Liver (tissue), 10 donors: ENCODE measurements at places on chromosomes 13 and 19. TPM values are rescaled to one million over a fixed set of nuclear protein-coding genes. Genes with fewer than 3 reads are reported as not detected.

Gene OR2Z1
- not detected for polyA plus RNA-seq

Gene UPF3A
- polyA plus RNA-seq = 26.5 TPM

Gene ZSCAN18
- polyA plus RNA-seq = 2.1 TPM

Gene ZFR2
- polyA plus RNA-seq = not detected

Gene UBE2L5
- 0.10 TPM for polyA plus RNA-seq

- no peak overlapping the region for H3K27ac ChIP-seq
- no peak overlapping the region for H3K4me3 ChIP-seq
- no peaks in the 10 kb centered on the region for H3K36me3 ChIP-seq
- no peaks in the 10 kb centered on the region for H3K27me3 ChIP-seq
- no peaks in the 10 kb centered on the region for H3K4me1 ChIP-seq
Observed at GRCh38 chr13:94063848-94064247, 415.6 kb downstream of the DCT start.

GRCh38 chr13:45332036-45332830, 8.8 kb downstream of the TPT1 start:
- H3K27me3 ChIP-seq = no peaks in the 10 kb centered on the region
- H3K4me3 ChIP-seq = no peak overlapping the region
- DNase-seq = no peak
- peaks cover 11% of the 10 kb centered on the region for H3K36me3 ChIP-seq
- peaks cover 43% of the 10 kb centered on the region for H3K4me1 ChIP-seq
- no peak overlapping the region for H3K27ac ChIP-seq

GRCh38 chr13:33089311-33089710, 73.1 kb downstream of the KL start:
- H3K36me3 ChIP-seq = no peaks in the 10 kb centered on the region
- H3K4me1 ChIP-seq = no peaks in the 10 kb centered on the region
- DNase-seq = no peak
- H3K27ac ChIP-seq = no peak overlapping the region
- no peak overlapping the region for H3K4me3 ChIP-seq
- H3K27me3 ChIP-seq = no peaks in the 10 kb centered on the region

- DNase-seq = no peak
- no peaks in the 10 kb centered on the region for H3K4me1 ChIP-seq
Observed at GRCh38 chr19:34690372-34690771, 12.9 kb downstream of the ZNF302 start.

DNA sequence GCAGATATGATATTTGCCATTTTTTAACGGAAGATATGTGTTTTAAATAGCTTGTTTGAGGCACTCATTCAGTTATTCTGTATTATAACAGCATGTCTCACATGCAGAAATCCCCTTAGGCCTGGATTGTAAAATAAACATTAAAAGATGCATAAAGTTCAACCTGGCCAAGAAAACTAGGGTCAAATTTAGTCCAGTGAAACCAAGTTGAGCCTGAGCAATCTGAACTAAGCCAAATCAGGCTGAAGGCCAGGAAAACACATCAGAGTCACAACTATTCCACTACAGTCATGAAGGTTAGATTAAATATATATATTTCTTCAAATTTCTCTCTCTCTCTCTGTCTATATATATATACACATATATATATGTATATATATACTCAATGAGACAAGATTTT, 504.8 kb downstream of the SLITRK1 start:
- no peaks in the 10 kb centered on the region for H3K4me1 ChIP-seq
- H3K4me3 ChIP-seq = no peak overlapping the region
- H3K27ac ChIP-seq = no peak overlapping the region
- no peak for DNase-seq
- no peaks in the 10 kb centered on the region for H3K36me3 ChIP-seq
- H3K27me3 ChIP-seq = no peaks in the 10 kb centered on the region

DNA sequence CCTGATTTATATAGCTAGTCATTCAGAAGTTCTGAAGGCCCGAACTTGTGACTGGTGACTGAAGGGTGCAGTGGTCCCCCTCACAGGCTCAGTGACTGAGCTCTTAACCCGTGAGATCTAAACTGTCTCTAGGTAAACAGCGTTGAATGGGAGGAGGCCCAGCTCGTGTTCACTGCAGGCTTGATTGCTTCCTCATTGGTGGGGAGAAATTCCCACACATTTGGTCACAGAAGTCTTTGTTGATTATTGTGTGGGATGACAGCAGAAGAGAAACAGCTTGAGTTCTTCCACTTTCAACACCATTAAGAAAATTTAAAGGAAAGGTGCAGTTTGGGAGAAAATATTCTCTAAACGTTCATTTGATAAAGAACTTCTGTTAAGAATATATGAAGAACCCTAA, 1178.0 kb downstream of the UQCRFS1 start:
- H3K4me3 ChIP-seq = no peak overlapping the region
- H3K4me1 ChIP-seq = no peaks in the 10 kb centered on the region
- DNase-seq = no peak
- H3K27ac ChIP-seq = no peak overlapping the region
- no peaks in the 10 kb centered on the region for H3K36me3 ChIP-seq

DNA sequence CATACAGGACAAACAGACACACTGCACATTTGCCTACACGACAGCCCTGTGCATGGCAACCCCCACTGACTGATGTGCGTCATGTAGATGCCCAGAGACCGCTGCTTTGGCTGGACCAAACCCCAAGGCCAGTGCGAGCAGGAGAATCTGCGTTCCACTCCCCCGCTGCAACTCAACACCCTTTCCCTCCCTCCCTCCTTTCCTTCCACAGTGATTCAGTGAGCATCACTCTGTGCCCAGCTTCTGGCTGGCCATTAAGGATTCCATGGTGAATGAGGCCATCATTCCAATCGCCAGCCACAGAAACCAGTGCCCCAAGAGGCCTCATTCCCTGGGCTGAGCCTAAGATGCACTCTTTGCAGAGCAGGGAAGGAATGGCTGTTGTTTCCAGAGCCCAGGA, 61.6 kb downstream of the GSX1 start:
- H3K4me1 ChIP-seq = no peaks in the 10 kb centered on the region
- H3K4me3 ChIP-seq = no peak overlapping the region
- H3K27me3 ChIP-seq = no peaks in the 10 kb centered on the region
- no peak overlapping the region for H3K27ac ChIP-seq

GRCh38 chr13:107600971-107601370, 614.4 kb downstream of the LIG4 start:
- H3K4me1 ChIP-seq = no peaks in the 10 kb centered on the region
- no peaks in the 10 kb centered on the region for H3K27me3 ChIP-seq
- H3K4me3 ChIP-seq = no peak overlapping the region
- no peak for DNase-seq
- H3K27ac ChIP-seq = no peak overlapping the region

DNA sequence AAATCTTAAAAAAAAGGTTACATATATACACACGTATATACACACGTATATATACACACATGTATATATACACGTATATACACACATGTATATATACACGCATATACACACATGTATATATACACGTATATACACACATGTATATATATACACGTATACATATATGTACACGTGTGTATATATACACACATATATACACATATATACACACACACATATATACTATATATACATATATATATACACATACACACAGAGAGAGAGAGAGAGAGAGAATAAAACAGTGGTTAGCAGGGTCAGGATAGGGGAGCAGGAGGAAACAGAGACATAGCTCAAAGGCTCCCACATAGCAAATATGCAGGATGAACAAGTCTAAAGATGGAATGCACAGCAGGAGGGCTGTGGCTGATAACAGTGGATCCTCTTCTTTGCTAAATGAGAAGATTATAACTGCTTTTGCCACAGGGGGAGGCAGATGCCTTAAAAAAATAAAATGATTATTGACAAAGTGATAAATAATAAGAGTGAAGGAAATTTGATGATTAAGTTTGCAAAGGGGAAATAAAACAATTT, 714.5 kb downstream of the UQCRFS1 start:
- H3K27ac ChIP-seq = no peak overlapping the region
- no peak overlapping the region for H3K4me3 ChIP-seq
- no peaks in the 10 kb centered on the region for H3K27me3 ChIP-seq
- no peak for DNase-seq

- H3K4me1 ChIP-seq = no peaks in the 10 kb centered on the region
- H3K27me3 ChIP-seq = no peaks in the 10 kb centered on the region
- no peak overlapping the region for H3K4me3 ChIP-seq
- H3K36me3 ChIP-seq = peaks cover 50% of the 10 kb centered on the region
- no peak for DNase-seq
Observed at GRCh38 chr19:33460221-33460908, 61.2 kb downstream of the PEPD start.

GRCh38 chr19:55273978-55274707, 5.8 kb downstream of the HSPBP1 start:
- H3K4me3 ChIP-seq = no peak overlapping the region
- peaks cover 45% of the 10 kb centered on the region for H3K36me3 ChIP-seq
- no peaks in the 10 kb centered on the region for H3K27me3 ChIP-seq
- H3K27ac ChIP-seq = no peak overlapping the region

GRCh38 chr19:55689411-55690108, 14.5 kb downstream of the EPN1 start:
- no peaks in the 10 kb centered on the region for H3K27me3 ChIP-seq
- no peak overlapping the region for H3K27ac ChIP-seq
- H3K4me3 ChIP-seq = no peak overlapping the region
- peaks cover 20% of the 10 kb centered on the region for H3K4me1 ChIP-seq
- no peak for DNase-seq

DNA sequence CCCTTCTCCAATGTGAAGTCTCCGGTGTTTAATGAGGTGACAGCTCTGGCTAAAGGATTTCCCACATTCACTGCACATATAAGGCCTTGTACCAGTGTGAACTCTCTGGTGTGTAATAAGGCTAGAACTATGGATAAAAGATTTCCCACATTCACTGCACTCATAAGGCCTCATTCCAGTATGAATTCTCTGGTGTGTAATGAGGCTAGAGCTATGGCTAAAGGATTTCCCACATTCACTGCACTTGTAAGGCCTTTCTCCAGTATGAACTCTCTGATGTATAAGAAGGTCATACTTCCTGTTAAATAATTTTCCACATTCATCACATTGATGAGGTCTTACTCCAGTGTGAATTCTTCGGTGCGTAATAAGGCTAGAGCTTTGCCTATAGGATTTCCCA, 5.9 kb downstream of the ZNF256 start:
- peaks cover 3% of the 10 kb centered on the region for H3K4me1 ChIP-seq
- H3K27me3 ChIP-seq = no peaks in the 10 kb centered on the region
- no peak for DNase-seq

DNA sequence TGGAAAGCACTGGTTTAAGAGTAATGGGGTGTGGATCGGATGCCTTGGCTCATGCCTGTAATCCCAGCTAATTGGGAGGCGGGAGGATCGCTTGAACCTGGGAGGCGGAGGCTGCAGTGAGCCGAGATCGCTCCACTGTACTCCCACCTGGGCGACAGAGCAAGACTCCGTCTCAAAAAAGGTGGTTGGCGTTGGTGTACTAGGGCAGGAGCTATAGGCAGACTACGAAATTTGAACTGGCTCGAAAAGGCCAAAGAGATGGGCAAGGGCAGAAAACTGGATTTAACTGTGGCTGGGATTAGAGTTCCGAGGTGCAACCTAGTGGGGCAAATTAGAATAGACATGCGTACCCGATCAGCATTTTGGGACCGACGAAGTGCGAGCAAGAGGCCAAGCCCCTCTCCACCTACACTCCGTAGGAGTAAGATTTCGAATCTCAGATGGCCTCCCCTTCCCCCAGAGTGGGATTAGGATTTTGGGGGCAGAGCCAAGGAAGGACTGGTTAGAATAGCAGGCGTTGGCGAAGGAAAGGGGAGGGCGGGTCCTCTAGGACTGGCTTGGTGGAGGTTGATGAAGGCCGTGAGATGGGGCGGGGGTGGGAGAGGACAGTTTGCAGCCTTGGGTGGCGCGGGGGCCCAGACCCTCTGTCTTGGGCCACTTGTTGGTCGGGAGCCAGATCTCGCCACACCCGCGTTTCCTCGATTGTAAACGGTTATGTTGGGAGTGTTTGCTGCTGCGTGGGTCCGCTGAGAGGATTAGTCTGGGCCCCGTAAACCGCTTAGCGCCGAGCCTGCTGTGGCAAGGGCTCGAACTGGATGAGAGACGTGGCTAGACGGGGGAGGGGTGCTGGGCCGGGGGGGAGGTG, 2.0 kb upstream of the INAFM1 start:
- peaks cover 22% of the 10 kb centered on the region for H3K4me1 ChIP-seq
- H3K36me3 ChIP-seq = peaks cover 11% of the 10 kb centered on the region
- no peaks in the 10 kb centered on the region for H3K27me3 ChIP-seq

GRCh38 chr19:41114132-41114531, at the start of gene CYP2F1:
Gene CYP2F1 (plus strand): TSS chr19:41114432. CDS start chr19:41116189, 1,757 bp downstream.
- H3K36me3 ChIP-seq = no peaks in the 10 kb centered on the region
- no peaks in the 10 kb centered on the region for H3K4me1 ChIP-seq
- H3K27ac ChIP-seq = no peak within 1 kb of the TSS
- no peaks in the 10 kb centered on the region for H3K27me3 ChIP-seq
- DNase-seq = no peak

DNA sequence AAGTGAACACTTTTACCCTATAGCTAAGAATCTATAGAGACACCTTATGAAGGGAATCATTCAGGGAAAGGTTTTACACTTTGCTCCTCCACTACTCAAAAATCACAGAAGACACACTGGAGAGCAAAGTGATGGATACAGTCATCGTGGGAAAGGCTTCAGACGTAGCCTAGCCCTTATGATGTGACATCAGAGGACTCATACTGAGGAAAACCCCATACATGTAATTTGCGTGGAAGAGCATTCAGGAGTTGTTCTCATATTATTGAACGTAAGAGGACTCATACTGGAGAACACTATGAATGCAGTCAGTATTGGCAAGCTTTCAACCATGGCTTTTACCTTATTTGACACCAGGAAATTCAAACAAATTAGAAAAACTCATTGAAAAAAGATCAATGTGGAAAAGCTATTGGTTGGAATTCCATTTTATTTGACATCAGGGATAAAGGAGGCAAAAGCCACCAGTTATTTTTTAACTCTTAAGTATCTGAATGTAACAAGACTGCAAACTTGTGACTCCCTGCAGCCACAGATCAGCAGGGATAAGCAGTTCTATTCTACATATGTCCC, 16.1 kb upstream of the ZNF274 start:
- H3K27ac ChIP-seq = no peak overlapping the region
- H3K4me3 ChIP-seq = peak overlapping the region; percentile 41
- no peaks in the 10 kb centered on the region for H3K27me3 ChIP-seq
- DNase-seq = no peak

- no peaks in the 10 kb centered on the region for H3K27me3 ChIP-seq
- peak overlapping the region; percentile 21 for H3K4me3 ChIP-seq
- H3K4me1 ChIP-seq = peaks cover 8% of the 10 kb centered on the region
- no peaks in the 10 kb centered on the region for H3K36me3 ChIP-seq
Observed at GRCh38 chr19:57771417-57771816, 1.9 kb downstream of the ZNF586 start.

DNA sequence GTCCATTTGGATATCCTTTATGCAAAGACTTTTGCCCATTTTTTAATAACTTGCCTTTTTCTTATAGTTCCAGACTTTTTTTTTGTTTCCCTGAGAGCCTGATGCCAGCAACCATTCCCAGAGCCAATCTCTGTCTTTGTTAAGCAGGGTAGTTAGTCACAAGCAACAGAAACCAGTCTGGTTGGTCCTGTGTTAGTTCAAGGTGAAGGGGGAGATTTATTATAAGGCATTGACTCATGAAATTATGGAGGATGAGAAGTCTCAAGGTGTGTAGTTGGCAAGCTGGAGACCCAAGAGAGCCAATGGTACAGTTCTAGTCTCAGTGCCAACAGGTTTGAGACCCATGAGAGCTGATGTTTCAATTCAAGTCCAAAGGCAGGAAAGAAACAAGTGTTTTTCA, 33.0 kb downstream of the GPR12 start:
- no peaks in the 10 kb centered on the region for H3K27me3 ChIP-seq
- no peaks in the 10 kb centered on the region for H3K4me1 ChIP-seq
- H3K4me3 ChIP-seq = no peak overlapping the region
- no peak overlapping the region for H3K27ac ChIP-seq
